Stimulated activated CD4-positive, alpha-beta T cell treated with anti-CD3 and anti-CD28 coated beads, TNF-alpha, amount 100 ng/mL, for 48 hours (primary cell): ENCODE measurements at places on chromosomes 13 and 19.

- DNase-seq = no peak
Measured at GRCh38 chr13:51637852-51638215, 53.6 kb downstream of the WDFY2 start.

- DNase-seq = no peak
Measured at GRCh38 chr13:68727165-68727564, 1380.5 kb upstream of the ATXN8OS start.

DNA sequence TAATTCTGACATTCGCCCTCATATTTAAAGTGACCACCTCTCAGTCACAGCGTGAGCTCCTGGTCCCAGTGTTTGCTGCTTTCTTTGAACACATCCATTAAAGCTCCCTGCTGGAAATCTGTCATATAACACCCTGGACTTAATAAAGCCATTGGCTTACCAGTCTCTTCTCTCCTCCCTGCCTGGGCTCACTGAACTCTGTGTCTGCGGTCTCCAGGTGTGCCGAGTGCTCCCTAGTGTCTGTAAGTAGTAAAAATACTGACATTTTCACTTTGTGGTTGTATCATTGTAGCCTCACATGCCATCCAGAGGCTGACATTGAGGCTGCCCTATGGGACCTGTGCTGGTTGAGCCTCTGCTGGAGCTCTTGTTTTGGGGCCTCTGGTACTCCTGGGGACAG is 2.6 kb upstream of the PSG11 start:
- DNase-seq = no peak

DNA sequence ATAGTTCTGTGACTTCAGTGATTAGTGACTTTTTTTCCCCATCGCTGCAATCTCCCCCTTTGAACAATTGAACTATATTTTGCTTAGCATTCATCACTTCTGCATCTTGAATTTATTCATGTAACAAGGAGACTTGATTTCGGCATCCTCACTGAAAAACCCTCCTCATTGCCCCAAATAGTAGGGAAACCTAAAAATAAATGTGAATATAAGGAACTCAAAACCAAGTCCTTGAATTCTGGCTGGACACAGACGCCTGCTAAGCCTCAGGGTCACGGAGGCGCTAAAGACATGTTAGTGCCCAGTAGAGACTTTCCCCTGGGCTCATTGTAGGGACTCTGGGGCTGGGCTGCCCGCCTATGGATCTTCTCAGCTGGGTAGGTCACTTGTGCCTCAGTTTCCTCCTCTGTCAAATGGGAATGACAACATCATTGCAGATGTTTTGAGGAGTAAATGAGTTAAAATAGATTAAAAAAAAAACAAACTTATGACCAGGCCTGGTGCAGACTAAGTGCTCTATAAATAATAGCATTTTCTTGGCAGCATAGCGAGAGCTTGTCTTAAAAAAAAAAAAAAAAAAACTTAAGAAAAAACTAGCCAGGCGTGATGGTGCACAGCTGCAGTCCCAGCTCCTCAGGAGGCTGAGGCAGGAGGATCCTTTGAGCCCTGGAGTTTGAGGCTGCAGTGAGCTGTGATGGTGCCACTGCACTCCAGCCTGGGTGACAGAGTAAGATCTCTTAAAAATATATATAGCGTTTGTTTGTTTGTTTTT is 1.8 kb upstream of the ADGRE5 start:
- DNase-seq = no peak

DNA sequence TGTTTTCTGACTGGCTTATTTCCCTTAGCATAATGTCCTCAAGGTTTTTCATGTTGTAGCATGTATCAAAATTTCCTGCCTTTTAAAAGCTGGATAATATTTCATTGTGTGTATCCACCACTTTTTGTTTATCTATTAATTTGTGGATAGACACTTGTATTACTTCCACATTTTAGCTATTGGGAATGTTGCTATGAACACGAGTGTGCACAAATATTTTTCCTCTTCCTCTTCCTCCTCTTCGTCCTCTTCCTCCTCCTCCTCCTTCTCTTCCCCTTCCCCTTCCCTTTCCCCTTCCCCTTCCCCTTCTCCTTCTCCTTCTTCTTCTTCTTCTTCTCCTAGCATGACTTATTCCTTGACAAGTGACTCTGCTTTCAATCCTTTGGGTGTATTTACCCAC is 51.2 kb upstream of the KL start:
- DNase-seq = no peak

GRCh38 chr19:19704836-19705235 is 28.1 kb downstream of the ZNF14 start:
- DNase-seq = no peak

- DNase-seq = no peak
Measured at GRCh38 chr13:25819856-25820530, 231.8 kb downstream of the SHISA2 start.

GRCh38 chr13:95323930-95324662 is 22.8 kb upstream of the ABCC4 start:
- DNase-seq = no peak

DNA sequence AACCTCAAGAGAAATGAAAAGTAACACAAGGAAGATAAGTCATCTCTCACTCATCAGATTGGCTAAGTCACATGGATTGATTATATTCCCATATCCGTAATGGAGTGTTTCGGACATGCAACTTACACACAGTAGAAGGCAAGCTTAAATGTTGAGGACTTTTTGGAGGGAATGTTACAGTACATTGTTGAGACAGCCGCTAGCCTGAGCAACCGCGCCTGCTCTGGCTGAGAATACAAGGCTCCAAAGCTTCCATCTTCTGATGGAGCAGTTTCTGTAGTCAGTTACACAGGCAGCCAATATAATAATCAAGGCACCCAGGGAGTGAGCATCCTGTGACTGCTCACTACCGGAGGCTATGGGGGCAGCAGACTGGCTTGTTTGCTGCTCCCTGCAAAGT is 1.0 kb upstream of the CRYL1 start:
- no peak for DNase-seq

DNA sequence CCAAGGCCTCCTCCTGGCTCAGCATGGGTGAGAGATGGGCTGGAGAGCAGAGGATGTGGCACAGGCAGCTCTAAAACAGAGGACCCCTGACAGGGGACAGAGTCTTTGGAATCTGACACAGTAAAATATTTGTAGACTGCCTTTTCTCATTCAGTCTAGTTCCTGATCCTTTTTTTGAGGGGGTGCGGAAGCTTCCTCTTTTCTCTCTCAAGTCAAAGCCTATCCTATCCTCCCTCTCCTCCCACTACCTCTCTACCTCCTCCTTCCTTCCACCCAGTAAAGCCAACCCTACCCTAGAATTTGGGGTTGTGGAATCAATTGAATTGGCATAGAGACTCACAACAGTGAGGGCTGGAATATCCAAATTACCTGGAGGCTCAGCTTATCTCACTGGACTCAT is 82.0 kb downstream of the TEX26 start:
- DNase-seq = no peak

GRCh38 chr13:51581148-51581820 is 3.0 kb upstream of the WDFY2 start:
- no peak for DNase-seq

GRCh38 chr13:71240911-71241310 is 626.1 kb downstream of the DACH1 start:
- DNase-seq = no peak

- peak; percentile 74 for DNase-seq
Measured at GRCh38 chr19:43624933-43625332, 5.5 kb upstream of the ZNF428 start.

DNA sequence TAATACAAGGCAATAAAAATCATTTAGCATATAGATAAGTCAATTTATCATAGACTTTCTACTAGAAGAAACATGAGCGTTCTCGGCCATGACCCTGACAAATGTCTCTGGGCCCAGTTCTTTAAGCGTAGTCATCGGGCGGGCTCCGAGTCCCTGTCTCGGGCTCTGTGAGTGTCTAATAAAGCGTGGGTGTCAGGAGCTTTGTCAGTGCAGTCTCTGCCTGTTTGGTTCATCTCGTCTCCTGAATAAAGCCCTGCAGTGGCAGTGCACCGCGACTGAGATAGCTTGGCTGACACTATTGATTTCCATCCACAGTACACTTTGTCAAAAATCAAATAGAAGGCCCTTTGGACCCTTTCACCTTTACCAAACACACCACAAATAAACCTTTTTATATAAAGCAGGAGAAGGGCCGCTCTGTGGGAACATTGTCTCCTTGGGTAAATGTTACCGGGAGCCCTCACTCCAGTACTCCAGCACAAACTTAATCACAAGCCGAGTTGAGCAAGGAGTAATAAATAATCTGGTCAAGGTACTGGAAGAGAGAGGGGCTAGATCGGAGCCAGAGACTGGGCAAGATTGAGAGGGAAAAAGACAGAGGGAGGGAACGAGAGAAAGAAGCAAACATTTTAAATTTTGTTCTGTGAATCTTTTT is 368.2 kb upstream of the TSHZ3 start:
- no peak for DNase-seq

- DNase-seq = no peak
Measured at GRCh38 chr13:53920916-53921315, 892.3 kb downstream of the OLFM4 start.

DNA sequence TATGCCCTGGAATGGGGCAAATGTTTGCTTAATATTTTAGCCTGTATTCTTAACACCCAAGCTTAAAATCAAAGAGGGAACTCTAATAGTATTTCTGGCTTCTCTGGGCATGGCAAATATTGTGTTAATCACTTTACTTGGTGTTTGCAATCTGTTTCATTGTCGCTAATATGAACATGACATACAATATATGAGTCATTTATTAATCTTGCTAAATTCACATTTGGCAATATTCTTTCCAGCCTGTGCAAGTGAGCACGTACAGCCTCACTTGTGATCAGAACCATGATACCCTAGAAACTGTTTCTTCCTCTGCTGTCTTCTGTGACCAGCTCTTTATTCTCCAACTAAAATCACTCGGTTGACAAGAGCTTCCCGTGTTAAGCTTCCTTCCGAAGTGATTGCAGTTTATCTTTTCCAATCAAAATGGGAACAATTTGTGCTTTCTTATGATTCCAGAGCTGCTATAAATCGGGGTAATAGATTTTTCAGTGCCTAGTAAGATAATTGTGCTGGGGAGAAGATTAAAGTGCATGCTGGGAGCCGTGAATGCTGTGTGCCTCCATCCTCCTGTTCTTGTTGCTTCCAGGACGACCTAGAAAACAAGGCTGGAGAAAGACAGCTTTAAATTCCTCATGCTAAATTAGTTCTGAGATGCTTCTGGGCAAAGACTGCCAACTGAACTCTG is 153.0 kb upstream of the TMTC4 start:
- DNase-seq = no peak

- DNase-seq = no peak
Measured at GRCh38 chr19:16509141-16510061, 13.2 kb downstream of the C19orf44 start.

GRCh38 chr13:33678084-33678483 is 139.9 kb upstream of the RFC3 start:
- no peak for DNase-seq

- peak; percentile 95 for DNase-seq
Measured at GRCh38 chr19:1020868-1021425, at the start of gene TMEM259. TMEM259 (minus strand) TSS chr19:1021123; CDS start chr19:1020996, 127 bp downstream.

GRCh38 chr13:73299787-73300186 is 241.0 kb downstream of the KLF5 start:
- DNase-seq = no peak

GRCh38 chr13:31717583-31717982 is 21.7 kb upstream of the RXFP2 start:
- no peak for DNase-seq

- DNase-seq = no peak
Measured at GRCh38 chr13:94121686-94122085, 357.8 kb downstream of the DCT start.

- DNase-seq = no peak
Measured at GRCh38 chr13:26222520-26223046, 469 bp upstream of the RNF6 start.

DNA sequence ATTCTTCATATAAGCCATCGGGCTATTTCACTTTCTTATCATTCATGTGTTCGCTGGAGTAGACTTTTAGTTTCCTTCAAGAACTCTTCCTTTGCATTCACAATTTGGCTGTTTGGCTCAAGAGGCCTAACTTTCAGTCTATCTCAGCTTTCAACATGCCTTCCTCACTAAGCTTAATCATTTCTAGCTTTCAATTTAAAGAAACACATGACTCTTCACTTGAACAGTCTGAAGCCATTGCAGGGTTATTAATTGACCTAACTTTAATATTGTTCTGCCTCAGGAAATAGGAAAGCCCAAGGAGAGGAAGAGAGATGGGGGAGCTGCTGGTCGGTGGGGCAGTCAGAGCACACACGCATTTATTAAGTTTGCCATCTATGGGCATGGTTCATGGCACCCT is 158.1 kb downstream of the SUCLA2 start:
- DNase-seq = no peak

DNA sequence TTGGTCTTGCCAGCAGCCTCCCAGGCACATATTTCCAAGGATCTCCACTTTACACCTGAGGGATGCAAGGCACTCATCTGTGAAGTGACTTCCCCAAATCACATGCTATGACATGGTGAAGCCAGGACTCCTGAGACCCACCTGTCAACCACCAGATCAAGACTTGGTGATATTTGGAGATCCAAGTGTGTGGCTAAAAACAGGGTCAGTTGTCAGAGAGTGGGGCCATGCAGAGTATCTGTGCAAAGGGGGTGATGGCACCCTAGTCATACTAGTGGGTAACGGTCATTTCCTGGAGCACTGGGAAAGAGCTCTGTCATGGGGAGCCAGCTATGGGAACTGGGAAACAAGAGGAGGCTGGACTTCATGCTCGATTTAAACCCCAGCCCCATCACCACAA is 218.4 kb upstream of the IRS2 start:
- DNase-seq = no peak

DNA sequence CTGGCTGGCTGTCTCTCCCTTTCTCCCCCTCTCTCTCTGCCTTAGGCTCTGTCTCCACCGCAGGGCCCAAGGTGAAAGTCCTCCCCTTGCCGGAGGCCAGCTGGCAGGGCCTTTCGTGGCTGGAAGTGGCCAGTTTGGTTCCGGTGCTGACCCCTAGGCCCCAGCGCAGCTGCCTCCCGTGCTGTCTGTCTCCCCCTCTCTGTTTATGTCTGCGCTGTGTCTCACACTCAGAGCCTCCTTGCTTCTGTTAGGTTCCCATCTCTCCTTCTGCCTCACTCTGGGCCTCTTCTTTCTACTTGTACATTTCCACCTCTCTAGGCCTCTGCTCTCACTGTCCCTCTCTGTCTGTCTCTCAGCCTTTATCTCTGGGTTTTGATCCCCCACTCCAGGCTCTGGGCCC is 13.1 kb downstream of the CCDC97 start:
- no peak for DNase-seq

- DNase-seq = no peak
Measured at GRCh38 chr19:30175987-30176386, 196.2 kb upstream of the ZNF536 start.

DNA sequence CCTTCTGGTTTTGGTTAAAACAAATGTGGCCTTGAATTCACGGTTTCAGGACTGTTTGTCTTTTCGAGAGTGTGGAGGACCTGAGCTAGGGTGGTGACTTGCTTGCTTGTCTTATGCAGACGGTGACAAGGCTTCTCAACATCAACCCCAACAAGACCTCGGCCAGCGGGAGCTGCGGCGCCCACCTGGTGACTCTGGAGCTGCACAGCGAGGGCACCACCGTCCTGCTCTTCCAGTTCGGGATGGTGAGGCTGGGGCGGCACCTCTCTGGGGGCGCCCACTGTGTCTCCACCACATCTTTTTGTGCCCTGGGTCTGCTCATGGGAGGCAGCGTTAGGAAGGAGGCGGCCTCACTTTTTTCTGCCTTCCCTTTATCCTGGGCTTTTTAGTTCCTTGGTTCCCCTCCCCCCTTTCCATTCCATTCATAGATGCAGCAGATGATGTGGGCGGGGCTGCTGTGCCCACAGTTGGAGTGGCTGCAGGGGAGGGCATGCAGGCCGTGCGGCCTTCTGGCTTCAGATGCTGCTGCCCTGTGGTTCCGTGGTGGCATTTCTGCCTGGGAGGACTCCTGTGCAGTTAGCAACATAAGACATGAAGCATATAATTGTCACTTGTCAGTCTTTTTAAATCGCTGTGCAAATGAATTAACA is 23.3 kb downstream of the LAMP1 start:
- no peak for DNase-seq
